ENCODE measurements at places on chromosomes 16 and 17.

DNA sequence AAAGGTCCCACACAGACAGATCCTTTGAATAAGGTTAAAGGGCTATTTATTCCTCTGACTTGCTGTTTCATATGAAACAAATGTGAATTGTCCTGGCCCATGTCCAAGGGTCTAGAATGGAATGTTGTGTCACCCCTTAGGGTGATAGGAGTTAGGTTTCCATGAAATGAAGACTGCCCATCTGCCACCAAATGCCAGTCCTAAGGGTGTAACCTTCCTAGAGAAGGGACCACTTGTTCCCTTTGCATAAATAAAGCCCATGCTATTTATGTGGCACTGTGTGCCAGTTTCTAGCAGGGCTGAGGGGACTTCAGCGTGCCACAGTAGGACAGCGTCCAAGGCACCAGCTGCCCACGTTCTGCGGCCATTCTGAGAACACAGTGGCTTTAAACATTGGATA is 171.3 kb downstream of the ABCA8 start:
- DNase-seq: no peak

DNA sequence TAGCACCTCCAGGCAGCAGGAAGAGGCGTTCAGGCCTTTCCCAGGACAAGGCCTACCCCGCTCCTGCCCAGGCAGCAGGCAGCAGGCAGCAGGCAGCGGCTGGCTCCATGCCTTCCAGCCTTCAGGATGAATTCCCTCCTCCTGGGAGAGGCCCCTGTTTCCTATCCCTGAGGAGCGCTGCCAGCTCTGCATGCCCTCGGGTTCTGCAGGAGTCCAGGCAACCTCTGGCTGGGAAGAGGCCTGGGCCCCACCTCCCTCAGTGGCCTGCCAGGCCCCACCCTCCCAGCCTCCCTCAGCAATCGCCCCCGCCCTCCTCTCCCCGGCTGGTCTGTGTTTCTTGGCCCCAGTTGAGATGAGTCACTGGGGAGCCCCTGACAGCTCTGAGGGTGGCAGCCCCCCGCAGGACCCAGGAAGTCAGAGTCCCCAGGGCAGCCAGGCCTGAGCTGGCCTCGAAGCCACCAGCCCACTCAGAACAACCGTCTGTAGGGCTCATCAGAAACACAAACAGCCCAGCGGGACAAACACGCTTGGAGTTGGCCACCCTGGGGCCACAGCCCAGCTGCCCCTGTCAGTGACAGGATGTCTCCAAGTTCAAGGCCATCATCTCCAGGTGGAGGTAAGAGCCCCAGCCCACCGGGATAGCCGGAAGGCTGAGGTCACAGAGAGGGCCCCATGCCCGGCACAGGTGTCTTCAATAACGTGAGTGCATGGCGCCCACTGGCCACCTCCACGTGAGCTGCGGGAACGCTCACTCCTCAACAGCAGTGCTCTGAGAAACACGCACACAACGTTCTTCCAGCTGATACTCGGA is 39.5 kb upstream of the CIBAR2 start:
- no peak for DNase-seq

GRCh38 chr17:8311131-8311790 is 1.2 kb downstream of the ARHGEF15 start:
- DNase-seq: no peak

DNA sequence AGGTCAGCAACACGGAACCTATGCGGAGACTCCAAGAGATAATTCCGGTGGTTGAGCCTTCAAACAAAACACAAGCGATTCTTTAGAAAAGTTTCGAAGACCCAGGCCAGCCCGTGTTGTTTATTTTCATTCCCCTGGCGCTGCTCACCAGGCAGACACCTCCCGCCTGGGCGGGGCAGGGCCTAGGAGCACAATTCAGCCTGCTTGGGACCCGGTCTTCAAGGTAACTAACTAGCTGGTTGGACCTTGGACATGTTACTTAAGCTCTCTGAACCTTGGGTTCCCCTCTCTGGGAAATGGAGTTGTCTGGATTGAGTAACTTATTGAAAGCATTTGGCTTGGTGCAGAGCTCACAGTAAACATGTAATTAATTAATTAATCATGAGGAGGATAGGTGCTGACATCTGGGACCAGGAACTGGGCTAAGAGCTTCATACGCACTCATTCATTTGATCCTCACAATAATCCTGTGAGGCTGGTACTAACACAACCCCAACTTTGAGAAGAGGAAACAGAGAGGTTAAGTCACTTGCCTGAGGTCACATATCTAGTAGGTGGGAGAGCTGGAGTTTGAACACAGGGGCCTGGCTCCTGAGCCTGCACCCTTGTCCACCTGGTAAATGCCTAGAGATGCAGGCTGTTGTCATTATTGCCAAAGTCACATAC is 125.3 kb upstream of the SMURF2 start:
- DNase-seq: no peak

DNA sequence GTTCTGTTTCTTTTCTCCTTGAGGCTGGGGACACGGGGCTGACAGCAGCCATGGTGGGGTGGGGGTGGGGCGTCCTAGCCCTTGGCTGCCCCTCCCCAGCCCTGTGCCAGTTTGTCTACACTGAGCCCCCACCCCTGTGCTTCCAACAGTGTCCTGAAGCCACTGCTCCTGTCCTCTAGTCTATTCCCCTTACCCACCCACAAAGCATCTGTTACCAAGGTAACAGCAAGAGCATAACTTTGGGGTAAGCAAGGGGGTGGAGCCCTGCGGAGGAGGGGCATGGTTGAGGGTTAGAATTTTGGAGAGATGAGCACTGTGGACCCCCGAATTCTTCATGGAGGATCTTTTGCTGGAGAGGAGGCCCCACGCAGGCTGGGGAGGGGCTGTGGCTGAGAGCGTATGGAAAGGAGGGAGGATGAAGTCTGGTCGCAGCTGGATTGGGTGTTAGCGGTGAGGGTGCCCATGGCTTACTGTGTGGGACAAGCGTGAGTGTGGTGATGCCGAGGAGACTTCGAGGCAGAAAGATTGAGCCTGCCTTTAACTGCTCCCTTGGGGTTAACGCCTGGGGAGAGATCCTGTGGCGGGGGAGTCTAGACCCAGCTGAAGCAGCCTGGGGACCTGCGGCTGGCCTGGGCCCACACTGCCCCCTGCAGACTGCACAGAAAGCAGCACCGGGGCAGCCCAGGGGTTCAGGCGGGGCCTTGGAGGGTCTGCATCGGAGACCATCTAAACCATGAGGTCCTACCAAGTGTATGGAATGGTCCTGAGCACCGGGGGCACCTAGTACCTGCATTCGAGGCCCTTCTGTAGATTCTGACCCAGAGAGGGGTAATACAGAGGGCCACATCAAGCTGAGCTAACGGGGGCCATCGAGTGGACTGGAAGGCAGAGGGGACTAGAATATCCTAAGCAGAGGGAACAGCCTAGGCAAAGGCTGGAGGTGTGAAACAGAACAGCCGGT is 6.1 kb upstream of the STAC2 start:
- peak; percentile 25 for DNase-seq

- DNase-seq: no peak
Measured at GRCh38 chr16:13571036-13571435, 348.9 kb upstream of the ERCC4 start.

DNA sequence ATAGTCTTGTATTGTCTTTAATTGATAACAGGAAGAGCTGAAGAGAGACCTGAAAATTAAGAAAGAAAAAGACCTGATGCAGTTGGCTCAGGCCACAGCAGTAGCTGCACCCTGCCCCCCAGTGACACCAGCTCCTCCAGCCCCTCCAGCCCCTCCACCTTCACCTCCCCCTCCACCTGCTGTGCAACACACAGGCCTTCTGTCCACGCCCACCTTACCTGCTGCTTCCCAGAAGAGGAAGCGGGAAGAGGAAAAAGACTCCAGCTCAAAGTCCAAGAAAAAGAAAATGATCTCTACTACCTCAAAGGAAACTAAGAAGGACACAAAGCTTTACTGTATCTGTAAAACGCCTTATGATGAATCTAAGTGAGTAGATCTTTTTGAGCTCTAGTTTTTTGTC is 36.8 kb downstream of the C17orf58 start:
- DNase-seq: no peak

DNA sequence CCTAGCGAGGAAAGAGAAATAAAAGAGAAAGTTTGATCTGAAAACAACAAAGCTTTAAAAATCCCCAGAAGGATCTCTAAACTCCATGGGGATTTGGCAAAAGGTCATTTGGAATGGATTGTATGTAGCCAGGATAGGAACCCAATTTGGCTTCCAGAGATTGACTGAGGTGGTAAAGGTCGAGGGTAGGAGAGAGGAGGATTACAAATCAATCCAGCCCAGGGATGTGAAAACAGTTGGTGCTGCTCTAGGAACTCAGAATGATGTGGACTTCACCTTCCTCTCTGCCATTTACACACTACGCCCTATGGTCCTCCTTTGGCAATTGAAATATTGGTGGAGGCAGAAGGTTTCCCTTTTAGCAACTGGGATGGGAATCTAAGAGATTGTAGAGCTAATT is 18.8 kb upstream of the SMIM36 start:
- no peak for DNase-seq

DNA sequence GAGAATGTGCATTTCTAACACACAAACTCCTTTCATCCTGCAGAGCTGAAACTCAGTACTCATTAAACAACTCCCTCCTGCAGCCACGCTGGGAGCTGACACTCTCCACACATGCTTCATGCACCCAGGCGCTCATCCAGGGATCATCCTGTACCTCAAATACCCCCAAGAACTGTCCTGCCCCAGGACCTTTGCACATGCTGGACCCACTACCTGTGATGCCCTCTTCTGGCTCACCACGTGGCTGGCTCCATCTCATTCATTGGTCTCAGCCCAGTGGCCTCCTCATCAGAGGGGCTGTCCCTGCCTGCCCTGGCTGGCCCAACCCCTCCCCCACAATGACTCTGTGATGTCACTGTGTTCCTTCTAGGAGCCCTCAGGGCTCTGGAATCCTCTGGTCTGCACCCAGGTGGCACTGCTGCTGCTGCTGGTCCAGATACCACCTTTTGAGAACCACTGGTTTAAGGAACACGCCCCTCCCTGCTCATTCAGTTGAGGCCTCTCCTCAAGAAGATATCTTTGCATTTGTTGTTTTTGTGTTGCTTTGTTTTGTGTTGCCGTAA is 160.9 kb upstream of the FOXF1 start:
- DNase-seq: no peak

GRCh38 chr17:60345233-60345632 is 46.7 kb downstream of the USP32 start:
- no peak for DNase-seq

DNA sequence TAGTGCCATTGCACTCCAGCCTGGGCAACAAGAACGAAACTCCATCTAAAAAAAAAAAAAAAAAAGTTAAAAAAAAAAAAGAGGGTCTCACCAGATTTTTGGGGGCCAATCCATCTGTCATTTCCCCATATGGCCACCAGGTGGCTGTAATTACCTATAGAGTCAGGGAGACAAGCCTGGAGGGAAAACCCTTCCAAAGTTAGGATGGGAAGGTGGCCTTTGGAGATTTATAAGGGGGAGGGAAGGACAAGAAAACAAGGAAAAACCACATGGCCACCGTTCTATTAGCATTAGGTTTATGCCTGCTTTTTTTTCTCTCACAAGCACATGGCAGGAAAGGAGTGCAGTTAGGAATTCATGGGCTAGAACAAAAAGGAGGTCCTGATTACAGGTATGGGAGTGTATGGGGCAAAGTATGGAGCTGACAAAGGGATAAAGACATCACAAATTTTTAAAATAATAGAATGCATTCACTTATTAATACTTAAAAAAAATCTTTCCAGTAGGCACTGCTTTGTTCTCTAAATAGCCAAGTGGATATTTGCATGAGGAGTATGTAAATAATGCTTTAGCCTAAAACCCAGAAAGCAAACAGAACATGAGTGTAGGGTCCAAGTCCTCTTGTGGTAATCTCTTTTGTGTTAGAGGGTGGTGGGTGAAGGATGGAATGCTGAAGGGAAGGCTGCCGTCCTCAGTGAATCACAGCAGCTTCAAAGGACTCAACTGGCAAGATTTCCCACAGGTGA is 5.1 kb downstream of the CYB5D1 start:
- DNase-seq: peak; percentile 71

DNA sequence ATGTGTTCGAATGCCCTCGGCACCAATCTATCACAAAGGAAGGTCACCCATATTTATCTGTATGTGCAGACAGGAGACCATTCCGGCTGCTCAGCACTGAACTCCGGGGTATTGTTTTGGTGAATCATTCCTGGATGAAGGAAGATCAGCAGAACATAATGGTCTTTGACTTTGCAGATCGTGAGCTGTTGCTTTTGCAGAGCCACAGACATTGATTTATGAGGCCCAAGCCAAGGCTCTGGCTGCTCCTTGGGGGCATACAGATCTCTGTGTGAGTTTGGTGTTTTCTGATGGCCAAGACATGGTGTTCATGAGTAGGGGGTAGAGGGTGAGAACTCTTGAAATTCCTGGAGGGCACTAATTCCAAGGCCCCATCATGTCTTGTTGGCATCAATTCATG is 458.8 kb upstream of the HSBP1 start:
- DNase-seq: no peak

DNA sequence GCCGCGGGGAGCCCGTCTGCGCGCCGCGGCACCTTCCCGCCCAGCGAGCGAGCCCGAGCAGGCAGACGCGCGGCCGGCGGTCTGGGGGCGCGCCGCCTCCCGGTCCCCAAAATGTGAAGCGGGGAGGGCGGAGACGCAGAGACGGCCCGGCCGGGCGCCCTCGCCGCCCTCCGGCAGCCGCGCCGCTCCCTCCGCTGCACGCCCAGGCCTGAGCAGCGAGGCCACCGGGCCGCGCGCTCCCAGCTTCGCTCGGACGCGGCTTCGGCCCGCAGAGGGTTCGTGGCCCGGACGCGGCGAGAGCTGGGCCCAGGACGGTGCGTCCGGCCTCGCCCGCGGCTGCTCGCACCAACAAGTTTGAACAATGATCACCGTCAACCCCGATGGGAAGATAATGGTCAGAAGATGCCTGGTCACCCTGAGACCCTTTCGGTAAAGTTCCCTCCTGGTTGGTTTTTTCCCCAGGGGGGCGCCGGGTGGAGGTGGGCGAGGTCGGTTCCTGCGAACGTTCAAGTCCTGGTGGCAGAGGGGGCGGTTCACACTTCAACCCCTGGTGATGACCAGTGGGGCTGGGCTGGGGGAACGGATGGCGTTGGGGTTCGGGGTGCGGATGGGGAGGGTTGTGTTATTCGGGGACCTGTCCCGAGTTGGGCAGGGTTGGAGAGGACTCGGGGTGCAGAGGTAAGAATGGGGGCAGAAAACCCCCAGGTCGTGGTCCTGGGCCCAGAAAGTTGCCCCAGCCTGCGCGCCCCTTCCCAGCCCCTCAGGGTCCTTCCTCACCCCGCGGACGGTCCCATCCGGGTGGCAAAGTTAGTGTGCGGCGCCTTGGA is 678 bp downstream of the MGAT5B start:
- DNase-seq: no peak

- DNase-seq: no peak
Measured at GRCh38 chr16:14193316-14193871, 122.3 kb downstream of the MRTFB start.

- no peak for DNase-seq
Measured at GRCh38 chr17:63325808-63326207, 120.3 kb downstream of the CYB561 start.

GRCh38 chr17:38349097-38349730 is 2.4 kb upstream of the SOCS7 start:
- DNase-seq: peak; percentile 90

- DNase-seq: no peak
Measured at GRCh38 chr17:59756236-59756818, 48.9 kb downstream of the VMP1 start.

- DNase-seq: no peak
Measured at GRCh38 chr17:59277031-59277430, 54.4 kb upstream of the YPEL2 start.
